CD4-positive, alpha-beta T cell treated with Interleukin-1 beta for 1 hour (primary cell): ENCODE measurements at places on chromosomes 3 and 15.

DNA sequence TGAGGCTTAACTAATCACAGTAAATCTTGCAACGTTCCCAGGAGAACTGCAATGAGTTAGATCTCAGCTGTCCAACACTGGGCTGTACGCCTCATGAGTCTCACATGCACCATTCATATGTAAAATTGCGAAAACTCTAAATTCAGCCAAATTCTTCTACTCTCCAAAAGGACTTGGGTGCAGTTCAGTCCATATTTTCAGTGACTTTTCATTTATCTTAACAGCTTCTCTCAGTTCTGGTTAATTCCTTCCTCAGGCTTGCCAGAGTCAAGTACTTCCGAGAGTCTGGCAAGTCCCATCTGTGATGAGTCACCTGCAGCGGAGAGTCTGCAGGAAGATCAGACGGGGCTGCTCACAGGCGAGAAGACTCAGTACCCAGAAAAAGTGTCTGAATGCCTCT lies 11.5 kb downstream of the CCDC80 start:
- DNase-seq: no peak

DNA sequence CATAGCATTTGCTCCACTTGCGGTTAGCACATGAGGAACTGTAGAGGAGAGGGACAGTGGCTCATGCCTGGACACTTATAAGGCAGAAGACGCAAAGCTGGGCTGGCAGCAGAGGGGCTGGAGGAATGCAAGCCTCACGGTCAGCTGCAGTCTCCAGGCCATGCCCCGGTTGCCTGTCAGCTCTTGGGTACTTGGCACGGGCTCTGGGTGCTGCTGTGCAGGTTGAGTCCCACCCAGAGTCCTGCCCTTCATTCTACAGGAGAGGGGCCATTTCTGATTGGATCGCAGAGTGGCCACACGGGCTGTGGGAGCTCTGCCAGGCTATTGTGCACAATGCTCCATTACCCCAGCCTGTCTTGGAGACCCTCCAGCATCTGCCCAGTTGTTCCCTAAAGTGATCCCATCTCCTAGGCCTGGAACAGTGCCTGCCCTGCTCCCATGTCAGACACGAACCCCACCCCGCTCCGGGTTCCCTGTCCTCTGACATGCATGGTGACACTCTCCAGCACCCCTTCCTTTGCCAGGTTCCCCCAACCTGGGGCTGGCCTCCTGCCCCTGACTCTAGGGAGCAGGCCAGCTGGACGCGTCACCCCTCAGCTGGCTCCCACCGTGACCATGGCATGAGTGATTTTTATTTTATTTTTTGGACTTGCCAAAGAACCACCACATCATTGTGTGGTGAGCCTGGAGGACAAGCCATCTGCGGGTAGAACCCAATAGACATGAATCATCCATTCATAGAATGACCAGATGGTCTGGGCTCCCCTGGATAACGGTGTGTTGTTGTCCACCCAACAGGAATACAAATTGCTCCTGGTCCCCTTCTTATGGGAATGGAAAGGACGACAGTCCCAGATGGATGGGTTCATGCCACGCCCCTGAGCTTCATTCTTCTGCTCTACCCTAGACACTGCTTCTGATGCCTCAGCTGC lies 51.0 kb upstream of the KLF13 start:
- DNase-seq: no peak

DNA sequence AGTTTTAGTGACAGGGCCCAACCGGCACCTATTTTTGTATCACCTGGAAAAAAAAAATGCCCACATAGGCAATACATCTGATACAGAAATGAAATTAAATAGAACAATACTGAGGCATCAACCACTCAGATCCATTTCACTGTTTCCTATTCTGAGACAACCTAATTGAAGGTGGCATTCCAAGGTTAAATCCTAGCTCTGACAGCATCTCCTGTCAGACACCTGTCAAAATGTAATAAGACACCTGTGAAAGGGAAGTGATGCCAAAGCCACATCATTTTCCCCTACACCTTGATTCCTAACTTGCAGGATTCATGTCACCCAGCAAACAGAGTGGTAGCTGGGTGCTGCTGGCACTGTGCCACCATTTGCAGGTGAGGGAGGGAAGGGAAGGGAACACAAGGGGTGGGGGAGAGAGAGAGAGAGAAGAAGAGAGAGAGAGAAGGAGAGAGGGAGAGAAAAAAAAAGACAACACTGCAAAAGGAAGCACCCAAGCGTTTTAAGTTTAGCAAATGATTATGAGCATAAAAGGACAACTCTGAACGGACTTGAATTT lies 1044.6 kb upstream of the CFAP20DC start:
- DNase-seq: no peak

GRCh38 chr15:38696109-38696727 lies 131.6 kb upstream of the RASGRP1 start:
- DNase-seq: peak; percentile 62

- DNase-seq: no peak
Observed at GRCh38 chr3:32325201-32325600, 66.5 kb upstream of the CMTM7 start.

GRCh38 chr3:107681396-107681795 lies 158.6 kb downstream of the BBX start:
- DNase-seq: no peak

DNA sequence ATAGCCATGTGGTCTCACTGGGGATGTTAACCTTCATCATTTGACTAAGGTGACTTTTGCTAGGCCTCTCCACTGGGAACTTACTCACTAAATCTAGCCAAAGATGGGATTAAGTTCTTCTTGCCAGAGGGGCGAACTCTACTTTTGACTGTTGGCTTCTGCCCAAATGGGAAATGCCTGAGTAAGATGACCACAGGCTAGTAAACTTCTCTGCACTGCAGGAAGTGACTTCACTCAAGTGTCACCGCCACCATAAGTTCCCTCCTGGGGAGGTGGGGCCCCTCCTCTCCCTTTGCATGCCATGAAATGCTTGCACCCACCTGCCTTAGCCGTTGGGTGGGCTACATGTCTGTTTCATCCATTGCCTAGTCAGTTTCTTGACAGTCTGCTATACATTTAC lies 388.3 kb downstream of the FEZF2 start:
- DNase-seq: no peak

DNA sequence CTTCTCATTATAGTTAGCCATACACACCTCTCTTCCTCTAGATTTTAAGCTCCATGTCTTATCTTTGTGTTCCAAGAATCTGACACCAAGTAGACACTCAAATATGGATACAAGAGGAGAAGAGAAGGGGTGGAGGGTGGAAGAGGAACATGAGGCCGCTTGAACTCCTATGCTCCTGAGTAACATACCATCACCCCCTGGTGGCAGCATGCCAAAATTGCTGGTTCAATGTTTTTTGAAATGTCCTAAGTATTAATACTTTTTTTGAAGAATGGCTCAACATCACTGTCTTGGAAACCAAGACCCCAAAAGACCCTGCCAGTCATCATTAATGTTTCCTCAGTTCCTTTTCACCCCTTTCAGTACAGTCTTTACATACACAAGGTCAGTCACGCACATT lies 71.8 kb upstream of the HACD2 start:
- DNase-seq: no peak

DNA sequence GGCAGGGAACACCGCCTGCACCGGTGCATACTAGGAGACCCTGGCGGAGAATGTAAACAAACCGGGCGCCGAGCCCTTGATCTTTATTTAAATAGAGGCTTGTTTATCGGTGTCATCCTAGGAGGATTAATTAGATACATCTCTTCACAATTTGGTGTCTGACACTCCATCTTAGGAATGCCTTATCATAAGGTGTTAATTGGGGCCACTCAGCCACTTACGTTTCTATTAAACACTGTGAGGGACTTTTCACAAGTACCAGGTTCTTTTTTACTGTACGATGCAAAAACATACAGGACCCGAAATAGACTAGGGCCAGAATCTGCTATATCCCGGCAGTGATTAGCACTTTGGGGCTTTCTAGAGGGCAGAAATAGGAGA lies 8.0 kb downstream of the EOMES start:
- DNase-seq: no peak

DNA sequence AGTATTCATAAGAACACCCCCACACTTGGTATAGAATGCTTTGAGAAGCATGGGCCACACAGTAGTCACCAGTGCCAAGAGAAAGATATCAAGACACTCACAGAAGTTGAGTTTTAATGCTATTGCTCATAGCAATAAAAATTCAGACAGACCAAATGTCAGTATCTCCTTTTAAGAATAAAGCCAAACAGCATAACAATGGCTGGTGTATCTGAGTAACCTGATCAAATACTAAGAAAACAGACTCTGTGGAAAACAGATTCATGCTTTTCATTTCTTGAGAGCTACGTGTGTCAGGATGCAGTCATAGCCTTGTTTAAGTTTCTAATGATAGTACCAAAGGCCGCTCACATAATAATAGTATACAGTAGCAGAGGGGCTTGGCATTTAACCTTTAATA lies 778.5 kb downstream of the MECOM start:
- no peak for DNase-seq

DNA sequence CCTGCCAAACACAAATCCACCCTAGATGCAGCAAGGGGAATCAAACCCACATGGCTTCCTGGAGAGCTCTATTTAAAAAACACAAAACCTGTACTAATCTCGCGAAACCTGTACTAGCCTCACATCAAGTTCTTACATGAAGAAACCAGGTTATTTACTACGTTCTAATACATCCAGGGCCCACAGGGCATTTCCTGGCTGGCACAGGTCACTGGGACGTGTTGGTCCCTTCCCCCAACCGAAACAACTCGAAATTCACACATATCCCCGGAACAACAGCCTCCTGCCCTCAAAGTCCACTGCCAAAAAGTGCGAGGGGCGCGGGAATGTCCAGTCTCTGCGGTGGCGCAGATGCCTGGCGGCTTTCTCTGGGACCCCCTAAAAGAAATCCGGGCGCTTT lies 955 bp downstream of the CDCP1 start:
- DNase-seq: no peak

GRCh38 chr15:76930831-76931396 lies 635 bp upstream of the RCN2 start:
- no peak for DNase-seq
